Caco-2 (cell line): ENCODE measurements at places on chromosomes 16 and 17. TPM values are rescaled to one million over a fixed set of nuclear protein-coding genes. Genes with fewer than 3 reads are reported as not detected.

DNA sequence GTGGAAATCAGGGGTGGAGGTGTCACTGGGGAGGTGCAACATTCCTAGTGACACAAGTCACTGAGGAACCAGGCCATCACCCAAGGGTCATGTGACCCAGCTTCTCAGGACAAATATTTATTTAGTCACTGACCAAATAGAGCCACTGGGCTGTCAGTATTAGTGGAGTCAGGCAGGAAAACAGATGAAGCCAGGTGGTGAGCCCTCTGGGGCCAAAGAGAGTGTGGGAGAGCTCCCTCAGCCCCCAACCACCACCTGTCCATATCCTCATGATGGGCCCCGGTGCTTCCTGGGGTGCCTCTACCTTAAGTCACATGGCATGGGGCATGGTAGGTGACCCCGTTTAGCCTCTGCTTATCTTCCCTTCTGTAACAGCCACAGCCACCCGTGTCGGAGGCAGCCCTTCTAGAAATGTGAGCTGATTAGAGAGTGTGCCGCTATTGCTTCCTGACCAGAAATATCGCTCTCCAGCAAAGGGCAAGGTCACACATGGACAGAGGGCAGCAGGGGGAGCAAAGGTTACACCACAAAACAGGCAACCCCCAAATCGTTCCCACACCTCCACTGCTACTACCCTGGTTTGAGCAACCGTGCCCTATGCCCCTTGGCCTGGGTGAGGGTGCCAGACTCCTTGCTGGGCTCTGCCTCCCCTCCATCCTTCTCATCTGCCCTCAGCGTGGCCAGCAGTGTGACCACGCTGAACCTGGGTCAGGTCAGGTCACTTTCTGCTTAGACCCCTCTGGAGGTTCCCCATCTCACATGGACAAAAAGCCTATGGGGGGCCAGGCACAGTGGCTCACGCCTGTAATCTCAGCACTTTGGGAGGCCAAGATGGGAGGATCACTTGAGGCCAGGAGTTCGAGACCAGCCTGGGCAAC lies 8.6 kb upstream of the AKTIP start:
- peak; percentile 89 for DNase-seq

- no peak for DNase-seq
Observed at GRCh38 chr16:6114691-6115090, 1017.1 kb upstream of the EEF2KMT start.

- DNase-seq = peak; percentile 95
Observed at GRCh38 chr16:88764913-88765349, 20.1 kb downstream of the PIEZO1 start.

GRCh38 chr17:55889271-55889670 lies 138.4 kb downstream of the PCTP start:
- no peak for DNase-seq

DNA sequence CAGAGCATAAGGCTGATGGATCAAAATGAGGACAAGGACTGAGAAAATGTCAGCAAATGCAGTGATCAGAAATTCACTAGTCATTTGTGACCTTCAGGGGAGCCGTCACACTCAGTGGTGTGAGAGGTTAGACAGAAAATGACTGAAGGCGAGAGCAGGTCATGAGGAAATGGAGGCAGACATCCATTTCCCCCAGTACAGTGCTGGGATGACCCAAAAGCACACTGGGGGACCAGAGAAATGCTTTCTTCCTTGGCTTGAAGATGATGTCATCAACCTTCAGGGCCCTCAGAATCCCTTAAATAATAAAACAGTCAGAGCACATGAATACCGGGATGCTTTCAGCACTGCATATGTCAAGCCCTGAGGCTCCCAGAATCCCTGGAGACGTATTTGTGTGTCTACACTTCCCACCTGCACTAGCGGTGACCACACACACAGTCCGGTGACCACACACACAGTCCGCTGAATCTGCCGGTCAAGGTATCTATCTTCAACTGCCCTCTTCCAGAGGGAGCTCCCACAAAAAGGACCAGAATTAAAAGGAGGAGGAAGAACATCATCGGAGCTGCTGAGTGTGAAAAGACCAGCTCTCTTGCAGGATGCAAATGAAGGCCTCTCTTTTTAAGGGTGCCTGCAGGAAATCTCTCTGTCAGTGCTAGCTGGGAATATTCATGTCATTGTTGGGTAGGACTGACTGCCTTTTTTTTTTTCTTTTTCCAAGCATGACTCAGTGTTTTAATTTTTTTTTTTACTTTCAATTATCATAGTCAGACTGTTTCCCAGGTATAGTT lies 8.2 kb downstream of the UBE2O start:
- no peak for DNase-seq

- DNase-seq = no peak
Observed at GRCh38 chr17:29129731-29130130, 50.5 kb downstream of the MYO18A start.

- DNase-seq = no peak
Observed at GRCh38 chr17:21174713-21175112, 39.2 kb downstream of the TMEM11 start.

FBXL19 gene
- 20.2 and 23.4 TPM in 2 replicates for total RNA-seq

LPCAT2 gene
- 20.7 and 25.2 TPM in 2 replicates for total RNA-seq

ABI3 gene
- not detected in 2 replicates for total RNA-seq
